Aorta (tissue), 5 donors: ENCODE measurements at places on chromosomes 11 and 22. TPM values are rescaled to one million over a fixed set of nuclear protein-coding genes. Genes with fewer than 3 reads are reported as not detected.

GRCh38 chr11:35227576-35228327 is 88.8 kb downstream of the CD44 start:
- H3K36me3 ChIP-seq: peaks cover 21% of the 10 kb centered on the region
- DNase-seq: no peak
- H3K27me3 ChIP-seq: no peaks in the 10 kb centered on the region
- H3K4me3 ChIP-seq: no peak overlapping the region

GRCh38 chr22:46072110-46072881 is 78.0 kb upstream of the PPARA start:
- H3K4me3 ChIP-seq: peak overlapping the region; percentile 95
- DNase-seq: peak; percentile 83
- peak overlapping the region; percentile 98 for H3K27ac ChIP-seq
- no peaks in the 10 kb centered on the region for H3K36me3 ChIP-seq

DNA sequence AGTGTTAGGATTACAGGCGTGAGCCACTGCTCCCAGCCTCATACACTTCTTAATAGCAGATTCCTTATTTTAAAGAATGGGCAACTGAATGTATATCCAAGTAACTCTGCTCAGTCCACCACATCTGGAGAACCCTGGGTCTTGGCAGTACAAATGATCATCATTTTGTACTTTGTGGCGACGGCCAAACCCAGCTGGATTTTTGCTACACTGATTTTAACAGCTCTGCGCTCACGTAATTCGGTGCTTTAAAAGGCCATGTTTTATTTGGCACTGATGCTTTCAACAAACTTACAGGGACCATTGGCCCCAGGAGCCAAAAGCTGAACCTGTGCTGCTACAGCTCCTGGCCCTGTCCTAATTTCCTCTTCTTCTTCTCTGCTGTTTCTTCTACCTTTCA is 60.8 kb upstream of the PDE3B start:
- peak overlapping the region; percentile 72 for H3K27ac ChIP-seq
- H3K36me3 ChIP-seq: no peaks in the 10 kb centered on the region
- H3K4me3 ChIP-seq: no peak overlapping the region

DNA sequence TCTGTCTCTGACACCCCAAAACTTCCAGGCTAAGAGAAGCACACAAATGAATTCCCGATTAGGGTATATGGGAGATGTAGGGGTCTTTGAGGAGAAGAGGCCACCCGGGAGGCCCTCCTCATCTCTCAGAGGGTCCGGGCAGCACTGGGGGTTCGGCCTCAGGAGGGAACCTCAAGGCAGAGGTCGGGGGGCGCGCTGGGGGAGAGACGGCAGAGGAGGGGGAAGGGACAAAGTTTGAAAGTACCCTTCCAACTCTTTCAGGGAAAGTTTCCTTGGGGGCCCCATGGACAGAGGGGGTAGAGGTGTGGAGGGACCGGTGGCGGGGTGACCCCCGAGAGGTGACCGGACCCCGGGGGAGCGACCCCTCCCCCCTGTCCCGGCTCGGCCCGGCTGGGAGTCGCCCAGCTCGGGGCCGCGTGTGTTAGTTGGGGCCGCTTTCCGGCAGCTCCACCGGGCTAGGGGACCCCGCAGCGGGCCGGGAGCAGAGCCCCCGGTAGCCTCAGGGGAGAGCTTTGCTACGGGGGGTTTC is 3.3 kb upstream of the GCAT start:
- no peak for DNase-seq
- H3K4me3 ChIP-seq: peak overlapping the region; percentile 30
- no peaks in the 10 kb centered on the region for H3K4me1 ChIP-seq
- no peaks in the 10 kb centered on the region for H3K27me3 ChIP-seq
- no peak overlapping the region for H3K27ac ChIP-seq

GRCh38 chr11:22337596-22338485 is at the start of gene SLC17A6:
SLC17A6 (plus strand) TSS chr11:22338381; CDS start chr11:22338534, 153 bp downstream.
- no peak within 1 kb of the TSS for H3K27ac ChIP-seq
- no peak within 1 kb of the TSS for H3K4me3 ChIP-seq
- no peaks in the 10 kb centered on the region for H3K4me1 ChIP-seq

DNA sequence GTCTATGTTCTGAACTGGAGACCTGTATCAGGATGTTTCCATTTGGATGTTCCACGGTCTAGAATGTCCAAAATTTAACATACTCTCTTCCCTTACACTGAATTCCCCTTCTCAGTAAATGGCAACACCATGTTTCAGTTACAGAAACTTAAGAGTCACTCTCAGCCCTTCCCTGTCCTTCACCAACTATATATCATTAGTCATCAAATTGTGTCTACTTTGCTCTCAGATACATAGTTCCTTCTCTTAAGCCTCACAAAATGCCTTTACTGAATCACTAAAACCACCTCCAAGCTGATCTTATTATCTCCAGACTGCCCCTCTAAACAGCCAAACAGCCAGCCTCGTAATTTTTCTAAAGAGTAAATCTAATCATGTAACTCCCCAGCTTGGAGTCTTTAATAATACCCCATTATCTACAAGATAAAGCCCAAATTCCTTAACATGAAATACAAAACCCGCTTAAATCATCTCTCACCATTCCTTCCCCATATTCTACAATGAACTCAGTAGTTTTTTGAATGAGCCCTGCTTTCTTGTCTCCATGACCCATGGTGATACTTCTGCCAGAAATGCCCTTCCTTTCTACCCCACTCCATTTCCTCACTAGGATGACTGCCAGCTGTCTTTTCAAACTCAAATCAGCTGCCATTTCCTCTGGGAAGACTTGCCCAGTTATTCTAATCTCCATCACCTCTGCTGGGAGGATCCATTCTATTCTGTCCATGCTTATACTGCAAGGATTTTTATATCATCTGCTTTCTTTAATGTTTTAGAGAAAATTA is 102.7 kb upstream of the ARHGAP42 start:
- no peak overlapping the region for H3K27ac ChIP-seq
- H3K36me3 ChIP-seq: no peaks in the 10 kb centered on the region
- DNase-seq: no peak
- no peak overlapping the region for H3K4me3 ChIP-seq
- H3K27me3 ChIP-seq: peaks cover 3% of the 10 kb centered on the region
- H3K4me1 ChIP-seq: no peaks in the 10 kb centered on the region

GRCh38 chr22:29689206-29689879 is 30.5 kb upstream of the CABP7 start:
- H3K27ac ChIP-seq: no peak overlapping the region
- H3K4me1 ChIP-seq: no peaks in the 10 kb centered on the region
- H3K36me3 ChIP-seq: no peaks in the 10 kb centered on the region
- H3K4me3 ChIP-seq: no peak overlapping the region
- H3K27me3 ChIP-seq: no peaks in the 10 kb centered on the region

UPK3A gene
- total RNA-seq: not detected

GGT5 gene
- total RNA-seq: 61.6 TPM

NAALAD2 gene
- 4.4 TPM for total RNA-seq

VSIG10L2 gene
- total RNA-seq: 0.48 TPM
